ENCODE measurements at places on chromosomes 3 and 15.

DNA sequence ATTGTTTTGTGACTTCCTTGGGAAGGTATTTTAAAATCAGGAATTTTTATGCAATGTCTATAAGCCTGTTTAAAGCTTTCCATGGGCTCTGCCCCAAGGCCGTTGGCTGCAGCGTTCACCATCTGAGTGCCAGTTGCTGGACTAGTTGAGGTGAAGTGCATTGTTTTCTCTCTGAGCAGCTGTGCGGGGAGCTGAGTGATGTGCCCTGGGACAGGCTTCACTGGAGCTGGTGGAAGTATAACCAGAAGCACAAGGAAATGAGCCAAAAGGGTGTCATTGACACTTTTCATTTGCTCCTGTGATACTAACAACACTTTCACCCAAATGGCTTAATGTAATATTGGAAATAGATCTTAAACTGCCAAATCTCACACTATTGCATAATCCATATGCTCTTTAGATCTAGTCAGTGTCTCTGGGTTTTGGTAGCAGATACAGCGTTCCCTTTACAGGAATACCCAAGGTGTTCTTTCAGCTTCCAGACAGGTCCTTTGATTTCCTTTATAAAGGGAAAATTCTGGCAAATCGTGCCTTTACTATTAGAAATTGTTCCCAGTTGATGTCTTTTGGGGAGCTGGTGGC lies 29.2 kb downstream of the APH1B start:
- no peak for DNase-seq

DNA sequence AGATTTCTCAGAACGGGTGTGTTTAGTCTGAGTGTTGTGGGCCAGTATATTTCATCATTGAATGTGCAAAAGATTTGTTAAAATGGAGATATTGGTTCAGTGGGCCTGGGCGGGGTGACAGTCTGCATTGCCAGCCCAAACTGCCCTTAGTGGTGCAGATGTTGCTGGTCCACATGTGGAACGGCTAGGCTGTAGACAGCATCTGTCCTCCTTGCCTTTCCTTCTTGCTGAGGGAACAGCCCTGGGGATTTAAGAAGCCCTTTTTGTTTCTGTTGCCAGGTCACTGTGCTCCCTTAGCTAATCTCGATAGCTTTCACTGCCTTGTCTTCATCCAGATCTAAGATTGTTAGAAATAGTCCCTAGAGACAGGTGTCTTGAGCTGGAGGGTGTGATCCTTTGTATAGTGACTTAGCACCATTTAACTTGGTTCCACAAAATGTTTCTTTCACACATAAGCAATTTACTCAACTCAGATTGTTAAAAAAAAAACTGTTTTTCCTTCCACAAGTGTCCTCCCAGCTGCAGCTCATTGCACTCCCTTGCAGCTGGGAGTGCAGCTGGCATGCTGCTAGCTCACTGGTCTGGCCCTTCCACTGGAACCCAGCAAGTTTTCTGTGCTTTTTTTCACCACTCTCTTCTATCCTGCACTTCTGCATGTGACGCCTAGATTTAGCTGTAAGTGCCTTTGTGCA lies 37.5 kb downstream of the GAP43 start:
- DNase-seq, result no peak

GRCh38 chr3:13681931-13682330 lies 133.0 kb downstream of the FBLN2 start:
- no peak for DNase-seq

DNA sequence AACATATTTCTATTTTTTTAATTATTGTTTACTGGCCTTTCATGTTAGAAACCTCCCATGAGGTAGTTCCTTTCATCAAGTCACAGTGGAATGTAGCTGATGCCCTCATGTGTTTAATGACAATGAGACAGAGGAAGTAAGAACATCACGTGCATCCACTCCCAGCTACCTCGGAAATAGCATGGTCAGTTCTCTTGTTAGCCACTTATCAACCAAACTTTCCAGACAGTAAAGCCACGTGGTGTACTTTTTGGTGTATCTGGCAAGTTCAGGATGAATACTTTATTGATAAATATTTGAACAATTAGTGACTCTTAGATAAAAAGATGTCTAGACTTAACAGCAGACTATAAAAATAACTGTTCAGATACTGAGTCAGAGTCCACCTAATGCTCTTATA lies 781.7 kb downstream of the MECOM start:
- DNase-seq, result no peak

DNA sequence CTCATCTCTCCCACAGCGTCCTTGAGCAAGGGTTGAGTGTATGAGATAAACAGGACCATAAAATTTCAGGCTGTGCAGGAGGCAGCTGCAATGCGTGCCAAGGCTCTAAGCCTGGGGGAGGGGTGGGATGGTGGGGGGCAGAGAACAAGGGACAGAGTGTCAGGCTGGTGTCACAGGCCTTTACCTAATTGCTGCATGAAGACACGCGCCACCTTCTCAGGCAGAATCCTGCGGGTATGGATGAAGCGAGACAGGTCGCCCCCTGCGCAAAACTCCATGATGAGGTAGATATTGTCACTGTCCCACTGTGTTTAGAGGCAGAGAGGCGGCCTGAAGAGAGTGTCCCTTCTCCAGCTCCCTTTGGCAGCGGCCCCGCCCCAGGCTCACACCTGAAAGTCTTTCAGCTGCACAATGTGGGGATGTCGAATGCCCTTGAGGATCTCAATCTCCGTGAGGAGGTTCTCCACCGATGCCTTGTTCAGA lies 1.0 kb downstream of the ULK3 start:
- no peak for DNase-seq

GRCh38 chr3:143712522-143712921 lies 135.7 kb downstream of the SLC9A9 start:
- no peak for DNase-seq
